OCI-LY7 (cell line): ENCODE measurements at places on chromosomes 2 and 18. TPM values are rescaled to one million over a fixed set of nuclear protein-coding genes. Genes with fewer than 3 reads are reported as not detected.

DNA sequence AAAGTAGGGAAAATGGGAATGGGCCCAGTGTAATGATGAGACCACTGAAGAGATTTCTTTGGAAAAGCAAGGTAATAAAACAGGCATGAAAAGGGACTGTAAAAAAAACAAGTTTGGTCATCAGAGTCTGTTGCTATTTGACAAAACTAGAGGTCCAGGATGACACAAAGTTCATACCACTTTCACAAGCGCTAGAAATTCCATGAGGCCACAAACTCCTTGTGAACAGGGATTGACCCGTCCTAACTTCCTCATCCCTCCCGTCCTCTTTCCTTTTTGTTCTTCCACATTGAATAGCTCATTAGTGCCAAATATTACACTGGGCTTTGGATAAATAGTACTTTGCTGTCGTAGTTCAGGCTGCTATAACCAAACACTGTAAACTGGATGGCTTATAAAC, 188.8 kb upstream of the EPC2 start:
- DNase-seq = no peak

DNA sequence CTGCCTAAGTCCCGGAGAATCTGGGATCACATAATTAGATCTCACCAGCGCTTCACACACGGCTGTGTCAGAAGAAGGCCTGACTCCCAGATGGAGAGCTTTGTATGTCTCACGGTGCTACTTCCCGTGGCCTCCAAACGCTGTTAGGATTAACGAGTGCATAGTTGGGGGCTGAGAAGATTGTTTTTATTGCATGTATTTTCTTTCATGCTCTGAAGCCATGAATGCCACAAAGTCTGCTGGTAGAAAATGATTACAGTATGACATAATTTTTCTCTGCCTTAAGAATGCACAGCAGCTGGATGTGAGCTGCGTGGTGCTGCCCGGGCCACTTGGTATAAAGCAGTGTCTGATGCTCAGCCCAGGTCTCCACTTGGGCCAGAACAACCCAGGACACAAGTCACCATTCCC, 166.5 kb downstream of the SEPTIN10 start:
- no peak for DNase-seq

DNA sequence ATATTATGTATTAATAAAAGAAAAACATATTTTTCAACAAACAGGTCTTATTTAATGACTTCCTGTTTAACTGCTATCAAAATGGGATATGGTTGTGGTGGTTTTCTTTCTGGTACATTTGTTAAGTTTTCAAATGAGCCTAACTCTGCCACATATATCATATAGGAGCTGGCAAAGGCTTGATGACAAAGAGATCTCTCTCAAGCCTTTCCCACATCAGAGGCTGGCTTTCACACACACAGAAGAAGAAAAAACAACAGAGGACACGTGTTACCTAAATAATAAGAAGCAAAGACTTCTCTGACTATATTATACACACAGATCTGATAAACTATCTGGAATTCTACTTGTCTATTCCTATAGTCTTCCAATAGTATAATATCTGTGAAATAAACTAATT, 46.1 kb downstream of the CFAP36 start:
- no peak for DNase-seq

GRCh38 chr2:239289545-239289944, 111.3 kb downstream of the HDAC4 start:
- DNase-seq = no peak

GRCh38 chr2:159262226-159262625, 24.3 kb downstream of the WDSUB1 start:
- no peak for DNase-seq

DNA sequence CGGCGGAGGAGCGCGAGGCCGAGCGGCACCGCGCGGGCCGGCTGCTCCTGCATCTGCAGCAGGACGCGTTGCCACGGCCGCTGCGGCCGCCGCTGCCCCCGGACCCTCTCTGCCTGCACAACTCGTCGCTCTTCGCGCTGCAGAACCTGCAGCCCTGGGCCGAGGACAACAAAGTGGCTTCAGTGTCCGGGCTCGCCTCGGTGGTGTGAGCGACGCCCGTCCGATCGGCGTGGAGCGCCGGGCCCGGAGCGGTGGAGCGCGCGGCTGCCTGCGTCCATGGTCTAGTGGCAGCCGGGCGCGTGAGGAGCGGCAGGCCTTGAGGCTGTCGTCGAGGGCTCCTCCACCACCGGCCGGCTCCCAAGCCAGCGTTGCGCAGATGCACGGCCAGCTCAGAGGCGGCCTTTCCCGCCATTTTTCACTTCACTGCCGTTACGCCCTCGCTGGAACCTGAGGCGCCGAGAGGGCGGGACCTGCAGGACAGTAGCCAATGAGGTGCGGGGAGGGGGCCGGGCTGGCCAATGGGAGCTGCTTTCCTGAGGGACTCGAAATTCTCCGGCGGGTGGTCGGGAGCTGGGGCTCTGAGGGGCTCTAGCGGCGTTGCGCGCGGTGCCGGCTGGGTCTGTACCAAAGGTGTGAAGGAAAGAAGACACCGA, 1.9 kb downstream of the TLX2 start:
- DNase-seq = no peak

- no peak for DNase-seq
Observed at GRCh38 chr2:11787991-11788390, 41.6 kb downstream of the LPIN1 start.

DNA sequence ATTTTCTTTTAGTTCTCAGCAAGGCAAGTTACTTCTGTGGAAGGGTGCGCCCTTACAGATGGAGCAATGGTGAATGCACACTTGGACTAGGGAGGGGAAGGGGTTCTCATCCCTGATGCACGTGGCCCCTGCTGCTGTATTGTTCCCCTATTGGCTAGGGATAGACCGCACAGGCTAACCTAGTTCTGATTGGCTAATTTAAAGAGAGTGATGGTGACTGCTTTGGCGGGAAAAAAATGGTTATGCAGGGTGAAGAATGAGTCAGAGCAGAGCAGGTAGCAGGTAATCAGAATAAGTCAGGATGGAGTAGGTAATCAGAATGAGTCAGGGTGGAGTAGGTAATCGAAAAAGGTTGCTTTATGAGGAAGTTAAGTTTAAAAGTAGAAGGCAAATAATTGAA, 171.5 kb downstream of the MTCL1 start:
- no peak for DNase-seq

- DNase-seq = no peak
Observed at GRCh38 chr2:215435870-215436704, at the start of gene FN1. Gene FN1, minus strand, starts transcription at chr2:215436068. Its CDS starts 266 bp downstream, at chr2:215435802.

GRCh38 chr2:234981197-234982095, 29.6 kb downstream of the SH3BP4 start:
- DNase-seq = no peak

- DNase-seq = no peak
Observed at GRCh38 chr18:58300867-58301266, 256.8 kb downstream of the NEDD4L start.

DNA sequence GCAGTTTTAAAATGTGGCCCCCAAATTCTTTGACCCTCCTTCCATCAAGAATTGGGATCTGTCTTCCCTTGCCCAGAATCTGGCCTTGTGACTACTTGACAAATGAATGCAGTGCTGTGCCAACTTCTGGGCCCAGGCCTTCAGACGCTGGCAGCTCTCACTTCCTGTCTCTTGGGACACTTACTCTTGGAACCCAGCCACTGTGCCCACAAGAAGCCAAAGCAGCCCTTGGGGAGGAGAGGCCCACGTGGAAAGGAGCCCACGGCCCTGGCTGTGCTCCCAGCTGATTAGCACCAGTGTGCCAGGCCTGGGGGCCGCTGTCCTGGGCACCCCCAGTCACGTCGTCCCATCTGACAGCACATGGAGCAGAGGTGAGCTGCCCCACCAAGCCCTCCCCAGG, 56.6 kb downstream of the RPL37A start:
- no peak for DNase-seq

GRCh38 chr2:23418461-23418911, 33.5 kb downstream of the KLHL29 start:
- DNase-seq = no peak

GRCh38 chr2:233092432-233093165, 32.5 kb downstream of the INPP5D start:
- no peak for DNase-seq

- no peak for DNase-seq
Observed at GRCh38 chr2:86769838-86770237, 20.9 kb downstream of the CD8A start.

The MAB21L4 gene
- total RNA-seq = not detected in 2 replicates

The FBXO36 gene
- total RNA-seq = 2.6 and 2.9 TPM in 2 replicates

The SRD5A2 gene
- total RNA-seq = not detected in 2 replicates

The CCL20 gene
- not detected in 2 replicates for total RNA-seq

The AFF3 gene
- 131 and 162 TPM in 2 replicates for total RNA-seq

The FAP gene
- total RNA-seq = not detected in 2 replicates

The STK39 gene
- total RNA-seq = 38.7 and 41.1 TPM in 2 replicates

The FANCL gene
- 32.8 and 33.9 TPM in 2 replicates for total RNA-seq

The FBXO48 gene
- 6.8 and 8.5 TPM in 2 replicates for total RNA-seq
